ENCODE measurements at places on chromosomes 11 and 22. TPM values are rescaled to one million over a fixed set of nuclear protein-coding genes. Genes with fewer than 3 reads are reported as not detected.

GRCh38 chr11:21983431-21983830 lies 209.5 kb upstream of the ANO5 start:
- H3K36me3 ChIP-seq = no peaks in the 10 kb centered on the region
- no peaks in the 10 kb centered on the region for H3K4me1 ChIP-seq
- H3K27me3 ChIP-seq = no peaks in the 10 kb centered on the region
- no peak overlapping the region for H3K27ac ChIP-seq

The OR5A1 gene
- not detected for total RNA-seq

DNA sequence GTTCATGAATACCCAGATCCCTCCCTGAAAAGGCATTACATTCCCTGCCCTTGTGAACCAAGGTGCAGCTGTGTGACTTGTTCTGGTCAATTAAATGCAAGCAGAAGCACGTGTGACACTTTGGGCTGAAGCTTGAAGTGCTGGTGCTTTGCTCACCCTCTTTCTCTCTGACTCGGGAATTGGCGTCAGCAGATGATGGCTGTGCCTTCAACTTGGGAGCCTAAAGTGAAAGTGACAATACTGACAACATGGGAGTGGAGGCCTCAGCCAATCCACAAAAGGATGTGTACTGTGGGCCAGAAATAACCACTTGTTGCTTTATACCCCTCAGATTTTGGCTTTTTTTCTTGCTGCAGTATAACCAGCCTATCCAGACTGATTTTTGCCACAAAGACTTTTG lies 148.3 kb upstream of the THY1 start:
- H3K27ac ChIP-seq = no peak overlapping the region
- no peak for DNase-seq
- H3K36me3 ChIP-seq = no peaks in the 10 kb centered on the region
- H3K4me1 ChIP-seq = peaks cover 11% of the 10 kb centered on the region

DNA sequence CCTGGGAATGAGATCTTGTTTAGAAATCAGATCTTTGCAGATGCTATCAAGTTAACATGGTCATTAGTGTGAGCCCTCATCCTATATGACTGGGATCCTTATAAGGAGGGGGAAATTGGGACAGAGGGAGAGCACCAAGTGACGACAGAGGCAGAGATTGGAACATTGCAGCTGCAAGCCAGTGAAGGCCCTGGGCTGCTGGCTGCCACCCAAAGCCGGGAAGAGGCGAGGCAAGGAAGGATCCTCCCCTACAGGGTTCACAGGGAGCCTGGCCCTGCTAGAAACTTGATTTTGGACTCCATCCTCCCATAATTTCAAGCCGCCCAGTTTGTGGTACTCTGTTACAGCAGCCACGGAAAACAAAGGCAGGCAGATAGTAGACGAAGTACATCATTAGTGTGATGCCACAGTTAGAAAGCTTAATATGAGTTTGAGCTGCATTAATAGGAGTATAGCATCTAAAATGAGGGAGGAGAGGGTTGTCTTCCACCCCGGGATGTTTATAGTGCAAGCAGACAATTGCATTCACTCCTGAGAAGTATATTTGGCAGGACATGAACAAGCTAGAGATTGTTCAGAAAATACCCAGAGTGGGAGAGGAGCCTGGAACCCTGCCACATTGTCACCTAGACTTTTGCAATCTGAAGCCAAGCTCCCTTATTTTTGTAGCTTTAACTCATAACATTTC lies 56.8 kb upstream of the CLMP start:
- H3K4me1 ChIP-seq = peaks cover 3% of the 10 kb centered on the region
- peak; percentile 22 for DNase-seq
- H3K36me3 ChIP-seq = no peaks in the 10 kb centered on the region
- no peaks in the 10 kb centered on the region for H3K27me3 ChIP-seq

The EXPH5 gene
- total RNA-seq = 7.9 TPM

DNA sequence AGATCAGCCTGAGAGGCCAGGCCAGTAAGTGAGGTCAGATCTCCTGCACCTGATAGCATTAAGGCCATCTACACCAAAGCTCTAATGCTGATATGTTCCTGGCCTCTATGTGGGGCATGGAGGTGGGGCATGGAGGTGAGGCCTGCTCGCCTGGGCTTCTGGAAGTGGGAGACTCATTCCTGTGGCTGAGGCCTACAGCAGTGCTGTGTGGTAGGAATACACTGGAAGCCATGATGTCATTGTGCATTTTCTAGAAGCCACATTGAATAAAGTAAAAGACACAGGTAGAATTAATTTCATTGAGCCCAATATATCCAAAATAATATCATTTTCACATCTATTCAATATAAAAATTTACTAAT lies 2.7 kb downstream of the PNPLA3 start:
- no peaks in the 10 kb centered on the region for H3K27me3 ChIP-seq
- H3K4me1 ChIP-seq = peaks cover 30% of the 10 kb centered on the region
- H3K27ac ChIP-seq = no peak overlapping the region
- DNase-seq = no peak
- no peak overlapping the region for H3K4me3 ChIP-seq

- H3K27ac ChIP-seq = no peak overlapping the region
- DNase-seq = no peak
- H3K27me3 ChIP-seq = no peaks in the 10 kb centered on the region
Measured at GRCh38 chr22:34080433-34080832, 160.2 kb upstream of the LARGE1 start.

GRCh38 chr11:80315200-80315599 lies 874.4 kb upstream of the TENM4 start:
- no peak overlapping the region for H3K4me3 ChIP-seq
- no peaks in the 10 kb centered on the region for H3K4me1 ChIP-seq

- H3K36me3 ChIP-seq = no peaks in the 10 kb centered on the region
- DNase-seq = peak; percentile 23
- H3K4me3 ChIP-seq = no peak overlapping the region
- H3K4me1 ChIP-seq = no peaks in the 10 kb centered on the region
- H3K27ac ChIP-seq = no peak overlapping the region
Measured at GRCh38 chr11:74570266-74571061, 21.9 kb upstream of the POLD3 start.

- no peak overlapping the region for H3K4me3 ChIP-seq
- H3K4me1 ChIP-seq = no peaks in the 10 kb centered on the region
- no peak overlapping the region for H3K27ac ChIP-seq
- H3K27me3 ChIP-seq = no peaks in the 10 kb centered on the region
Measured at GRCh38 chr11:17142450-17142849, 65.0 kb upstream of the RPS13 start.

DNA sequence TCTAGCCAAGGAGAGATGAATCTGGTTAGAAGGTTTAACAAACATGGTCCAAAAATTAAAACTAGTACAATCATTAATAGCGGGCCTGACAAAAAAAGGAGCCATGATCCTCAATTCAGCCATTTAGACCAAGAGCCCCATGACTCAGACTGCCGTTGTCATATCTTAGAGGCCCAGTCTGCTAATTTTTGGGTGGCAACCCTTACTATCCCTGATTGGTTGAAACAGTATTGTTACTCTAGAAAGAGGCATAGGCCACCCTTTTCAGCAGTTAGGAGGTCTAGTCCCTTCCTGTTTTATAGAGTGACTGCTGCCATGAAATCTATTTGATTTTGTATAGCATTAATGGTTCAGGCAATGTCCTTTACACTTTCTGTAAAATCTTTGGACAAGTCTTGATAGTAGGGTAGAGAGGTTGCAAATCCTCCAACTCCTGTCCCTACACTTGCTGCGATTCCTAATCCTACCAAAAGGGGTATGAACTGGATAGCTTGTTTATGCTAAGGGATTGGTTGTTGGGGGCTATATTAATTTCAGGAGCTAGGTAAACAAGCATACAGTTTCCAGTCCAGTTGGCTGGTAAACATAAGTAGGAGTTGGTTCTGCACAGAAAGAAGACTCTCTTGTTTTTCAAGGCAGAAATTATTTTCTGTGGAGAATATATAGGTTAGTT lies 1056.3 kb upstream of the CNTN5 start:
- no peak for DNase-seq
- H3K36me3 ChIP-seq = no peaks in the 10 kb centered on the region
- H3K4me3 ChIP-seq = no peak overlapping the region
- H3K4me1 ChIP-seq = peaks cover 30% of the 10 kb centered on the region

The SORL1 gene
- total RNA-seq = 7.2 TPM

The KCNJ5 gene
- total RNA-seq = 1.4 TPM

The HBB gene
- total RNA-seq = not detected

The RRM1 gene
- 22.0 TPM for total RNA-seq

The C11orf52 gene
- total RNA-seq = 0.60 TPM

The FIBIN gene
- total RNA-seq = 0.75 TPM

- no peaks in the 10 kb centered on the region for H3K36me3 ChIP-seq
- peaks cover 8% of the 10 kb centered on the region for H3K4me1 ChIP-seq
- H3K27ac ChIP-seq = no peak overlapping the region
- H3K4me3 ChIP-seq = no peak overlapping the region
Measured at GRCh38 chr11:4084406-4085125, 10.0 kb upstream of the RRM1 start.

The SCGB1A1 gene
- not detected for total RNA-seq

DNA sequence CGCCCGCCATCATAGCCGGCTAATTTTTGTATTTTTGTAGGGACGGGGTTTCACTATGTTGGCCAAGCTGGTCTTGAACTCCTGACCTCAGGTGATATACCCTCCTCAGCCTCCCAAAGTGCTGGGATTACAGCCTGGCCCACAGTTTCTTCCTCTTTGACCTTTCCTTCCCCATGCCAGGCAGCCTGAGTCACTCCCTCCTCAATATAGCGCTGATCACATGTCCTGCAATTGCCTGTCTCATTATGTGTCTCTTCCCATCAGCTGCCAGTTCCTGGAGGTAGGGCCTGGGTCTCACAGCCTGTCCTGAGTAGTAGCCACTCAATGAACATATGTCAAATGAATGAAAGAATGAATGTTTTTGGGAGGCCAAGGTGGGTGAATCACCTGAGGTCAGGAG lies 43.0 kb upstream of the CCDC134 start:
- H3K36me3 ChIP-seq = no peaks in the 10 kb centered on the region
- H3K4me3 ChIP-seq = no peak overlapping the region
- H3K4me1 ChIP-seq = no peaks in the 10 kb centered on the region
- peaks cover 5% of the 10 kb centered on the region for H3K27me3 ChIP-seq

DNA sequence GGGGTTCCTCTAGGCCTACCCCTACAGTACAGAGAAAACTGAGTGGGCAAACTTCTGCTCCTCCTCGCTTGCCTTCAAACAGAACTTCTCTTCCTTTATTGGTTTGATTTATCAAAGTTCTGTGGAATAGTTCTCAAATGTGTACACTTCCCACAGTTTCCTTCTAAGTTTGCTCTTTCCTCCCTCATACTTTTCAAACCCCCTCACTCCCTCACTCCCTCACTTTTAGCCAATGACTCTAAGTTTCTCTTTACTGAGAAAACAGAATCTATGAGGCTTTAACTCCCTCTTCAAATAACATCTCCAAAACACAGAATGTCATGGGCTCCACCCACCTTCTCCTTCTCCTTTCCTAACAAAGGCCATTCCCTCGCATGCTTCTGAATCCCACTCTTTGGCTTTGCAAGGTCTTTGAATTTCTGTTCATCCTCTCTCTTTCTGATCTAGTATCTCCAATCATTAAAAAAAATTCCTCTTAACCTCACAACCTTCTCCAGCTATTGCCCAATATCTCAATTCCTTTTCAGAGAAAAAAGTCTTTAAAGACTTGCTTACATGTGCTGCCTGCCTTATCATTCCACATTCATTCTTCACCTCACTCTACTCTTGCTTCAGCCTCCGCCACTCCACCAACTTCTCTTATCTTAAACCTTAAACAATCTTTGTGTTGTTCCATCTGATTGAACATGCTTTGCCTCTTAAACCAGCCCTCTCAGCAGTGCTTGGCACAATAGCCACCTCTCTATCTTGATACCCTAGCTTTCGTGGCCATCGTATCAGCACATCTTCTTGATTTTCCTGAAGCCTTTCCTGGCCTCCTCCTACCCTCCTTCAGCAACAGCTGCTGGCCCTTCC lies 57.2 kb downstream of the DDI1 start:
- no peak overlapping the region for H3K4me3 ChIP-seq
- no peak overlapping the region for H3K27ac ChIP-seq
- no peaks in the 10 kb centered on the region for H3K36me3 ChIP-seq

DNA sequence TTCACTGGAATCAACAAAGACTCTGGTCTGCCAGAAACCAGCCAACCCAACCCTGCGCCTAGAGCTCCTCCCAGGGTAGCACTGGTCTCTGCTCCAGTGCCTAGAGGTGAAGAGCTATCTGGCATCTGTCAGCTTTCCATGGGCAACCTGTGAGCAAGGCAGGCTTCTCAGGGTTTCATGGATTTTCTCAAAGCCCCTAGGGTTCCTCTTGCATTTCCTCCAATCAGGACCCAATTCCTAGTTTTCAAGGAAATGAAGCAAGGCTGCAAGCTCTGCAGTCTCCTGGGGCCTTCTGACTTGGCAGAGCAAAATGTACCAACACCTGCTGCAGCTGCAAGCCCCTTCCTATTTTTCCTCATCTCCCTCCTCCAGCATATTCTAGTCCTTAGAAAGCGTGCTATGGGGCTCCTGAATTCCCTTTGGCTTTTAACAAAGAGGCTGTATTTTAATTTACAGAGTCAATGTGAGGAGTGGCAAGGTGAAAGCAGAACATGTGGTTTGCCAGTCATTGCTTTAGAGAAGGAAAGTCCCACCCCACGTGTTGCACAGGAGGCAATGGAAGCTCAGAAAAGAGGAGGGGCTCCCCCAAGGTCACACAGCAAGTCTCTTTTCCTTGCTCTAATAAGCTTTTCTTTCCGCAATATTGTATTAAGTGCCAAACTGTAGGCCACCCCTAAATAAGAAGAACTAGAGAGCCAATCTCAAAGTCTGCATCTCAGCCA lies 33.0 kb upstream of the RIC3 start:
- no peak overlapping the region for H3K27ac ChIP-seq
- no peak overlapping the region for H3K4me3 ChIP-seq
- H3K4me1 ChIP-seq = peaks cover 1% of the 10 kb centered on the region
- H3K36me3 ChIP-seq = no peaks in the 10 kb centered on the region

- H3K27ac ChIP-seq = no peak overlapping the region
- H3K4me3 ChIP-seq = no peak overlapping the region
- no peaks in the 10 kb centered on the region for H3K4me1 ChIP-seq
- H3K36me3 ChIP-seq = no peaks in the 10 kb centered on the region
Measured at GRCh38 chr11:60240662-60241061, 2.3 kb downstream of the MS4A4E start.

GRCh38 chr22:19147195-19147780 lies 2.8 kb downstream of the GSC2 start:
- H3K27ac ChIP-seq = no peak overlapping the region
- no peak overlapping the region for H3K4me3 ChIP-seq
- H3K27me3 ChIP-seq = peaks cover 35% of the 10 kb centered on the region

DNA sequence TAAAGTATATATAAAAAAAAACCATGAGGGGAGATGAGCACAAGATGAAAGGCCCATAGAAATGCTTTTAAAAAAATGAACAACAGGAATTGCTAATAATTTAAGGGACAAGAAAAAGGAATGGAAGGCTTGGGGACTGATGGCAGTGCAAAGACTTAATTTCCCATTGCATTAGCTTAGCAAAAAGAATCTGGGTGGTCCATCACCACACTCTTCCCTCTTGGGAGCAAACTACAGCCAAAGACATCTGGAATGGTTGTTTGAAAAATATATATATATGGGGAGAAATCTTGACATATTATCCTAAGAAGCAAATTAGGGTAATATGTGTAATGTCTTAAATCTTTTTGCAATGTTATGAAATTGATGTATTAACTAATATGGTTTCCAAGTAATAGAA lies 727.1 kb downstream of the METTL15 start:
- H3K27me3 ChIP-seq = no peaks in the 10 kb centered on the region
- no peaks in the 10 kb centered on the region for H3K36me3 ChIP-seq
- no peak overlapping the region for H3K4me3 ChIP-seq
- DNase-seq = no peak
- peaks cover 49% of the 10 kb centered on the region for H3K4me1 ChIP-seq
- H3K27ac ChIP-seq = peak overlapping the region; percentile 97

The SULT4A1 gene
- total RNA-seq = 6.1 TPM
